ENCODE measurements at places on chromosomes 4 and X.

DNA sequence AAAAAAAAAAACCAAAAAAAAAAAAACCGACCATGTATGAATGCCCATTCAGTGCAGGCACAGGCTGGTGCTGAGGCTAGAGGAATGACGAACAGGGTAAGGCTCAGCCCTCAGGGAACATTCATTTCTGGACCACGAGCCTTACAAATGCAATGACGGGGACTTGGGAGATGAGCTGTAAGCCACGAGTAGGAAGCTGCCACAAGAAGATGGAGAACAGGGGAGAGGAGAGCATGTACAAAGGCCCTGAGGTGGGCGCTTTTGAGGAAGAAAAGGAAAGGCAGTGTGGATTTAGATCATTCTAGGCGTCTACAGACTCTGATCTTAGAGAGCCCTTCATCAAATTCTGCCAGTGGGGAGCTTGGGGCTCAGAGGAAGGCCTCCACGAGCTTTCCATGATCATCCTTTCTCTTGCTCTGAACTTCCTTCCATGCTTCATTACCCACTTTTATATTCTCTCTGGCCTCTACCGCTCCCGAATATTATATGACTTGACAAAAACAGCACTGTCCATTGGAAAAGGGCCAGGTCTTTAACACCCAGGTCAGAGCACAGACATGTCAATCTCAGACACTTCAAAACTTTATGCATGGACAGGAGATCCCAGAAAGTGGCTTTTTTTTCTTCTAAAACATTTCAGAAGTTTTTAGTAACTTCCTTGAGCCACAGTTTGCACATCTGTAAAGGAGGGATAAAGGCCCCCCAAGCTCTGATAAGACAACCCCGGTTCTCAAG lies 3.3 kb upstream of the ZNF518B start:
- no peak for DNase-seq

GRCh38 chr4:42401171-42401570 lies 3.9 kb downstream of the SHISA3 start:
- DNase-seq = no peak

DNA sequence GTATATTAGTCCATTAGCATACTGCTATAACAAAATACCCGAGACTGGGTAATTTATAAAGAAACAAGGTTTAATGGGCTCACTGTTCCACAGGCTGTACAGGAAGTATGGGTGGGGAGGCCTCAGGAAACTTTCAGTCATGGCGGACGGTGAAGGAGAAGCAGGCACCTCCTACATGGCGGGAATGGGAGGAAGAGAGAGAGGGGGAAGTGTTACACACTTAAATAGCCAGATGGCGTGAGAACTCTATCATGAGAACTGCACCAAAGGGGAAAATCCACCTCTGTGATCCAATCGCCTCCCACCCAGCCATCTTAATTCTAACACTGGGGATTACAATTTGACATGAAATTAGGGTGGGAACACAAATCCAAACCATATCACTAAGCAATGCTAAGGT lies 98.9 kb upstream of the SH3RF1 start:
- DNase-seq = no peak

DNA sequence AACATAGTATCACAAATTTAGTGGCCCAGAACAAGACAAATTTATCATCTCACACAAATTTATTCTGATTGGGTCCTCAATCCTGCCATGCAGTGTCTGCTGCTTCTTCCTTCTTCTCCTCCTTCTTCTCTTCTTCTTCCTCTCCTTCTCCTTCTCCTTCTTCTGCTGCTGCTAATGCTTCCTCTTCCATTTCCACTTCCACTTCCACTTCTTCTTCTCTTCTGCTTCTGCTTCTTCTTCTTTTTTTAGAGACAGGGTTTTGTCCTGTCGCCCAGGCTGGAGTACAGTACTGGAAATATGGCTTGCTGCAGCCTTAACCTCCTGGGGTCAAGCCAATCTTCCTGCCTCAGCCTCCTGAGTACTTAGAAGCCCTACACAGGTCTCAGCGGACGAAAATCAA lies 37.5 kb downstream of the FGFBP1 start:
- DNase-seq = no peak

GRCh38 chr4:2686379-2687265 lies 69.5 kb downstream of the TNIP2 start:
- no peak for DNase-seq

DNA sequence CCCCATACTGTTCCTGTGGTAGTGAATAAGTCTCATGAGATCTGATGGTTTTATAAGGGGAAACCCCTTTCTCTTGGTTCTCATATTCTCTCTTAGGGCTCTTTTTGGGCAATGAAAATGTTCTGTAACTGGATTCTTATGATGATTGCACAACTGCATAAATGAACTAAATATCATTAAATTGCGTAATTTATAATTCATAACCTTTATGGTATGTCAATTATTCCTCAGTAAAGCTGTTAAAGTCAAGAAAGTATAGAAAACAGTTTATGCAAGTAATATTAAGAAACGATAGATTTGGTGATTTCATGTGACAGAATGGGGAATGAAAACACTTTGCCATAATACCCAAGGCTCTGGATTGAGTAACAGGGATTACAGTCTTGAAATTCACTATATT lies 33.5 kb upstream of the SPANXD start:
- DNase-seq = no peak

DNA sequence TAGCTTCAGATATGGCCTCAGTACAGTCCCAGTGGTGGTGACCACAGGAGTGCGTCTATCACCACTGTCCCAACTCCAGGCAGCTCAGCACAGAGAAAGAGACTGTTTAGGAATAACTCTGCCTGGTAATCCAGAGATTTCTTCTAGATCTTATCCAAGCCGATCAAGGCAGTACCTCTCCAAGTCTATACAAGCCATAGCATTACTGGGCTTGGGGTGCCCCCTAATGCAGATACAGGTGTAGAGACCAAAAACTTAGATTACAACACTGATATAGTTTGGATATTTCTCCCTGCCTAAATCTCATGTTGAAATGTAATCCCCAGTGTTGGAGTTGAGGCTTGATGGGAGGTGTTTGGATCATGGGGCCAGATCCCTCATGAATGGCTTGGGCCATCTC lies 100.9 kb downstream of the PTCHD1 start:
- DNase-seq = no peak

GRCh38 chr4:74368596-74368995 lies 3.7 kb downstream of the EREG start:
- no peak for DNase-seq

- no peak for DNase-seq
These were observed 3.4 kb upstream of the AVPR2 start for GRCh38 chrX:153900831-153901752.

DNA sequence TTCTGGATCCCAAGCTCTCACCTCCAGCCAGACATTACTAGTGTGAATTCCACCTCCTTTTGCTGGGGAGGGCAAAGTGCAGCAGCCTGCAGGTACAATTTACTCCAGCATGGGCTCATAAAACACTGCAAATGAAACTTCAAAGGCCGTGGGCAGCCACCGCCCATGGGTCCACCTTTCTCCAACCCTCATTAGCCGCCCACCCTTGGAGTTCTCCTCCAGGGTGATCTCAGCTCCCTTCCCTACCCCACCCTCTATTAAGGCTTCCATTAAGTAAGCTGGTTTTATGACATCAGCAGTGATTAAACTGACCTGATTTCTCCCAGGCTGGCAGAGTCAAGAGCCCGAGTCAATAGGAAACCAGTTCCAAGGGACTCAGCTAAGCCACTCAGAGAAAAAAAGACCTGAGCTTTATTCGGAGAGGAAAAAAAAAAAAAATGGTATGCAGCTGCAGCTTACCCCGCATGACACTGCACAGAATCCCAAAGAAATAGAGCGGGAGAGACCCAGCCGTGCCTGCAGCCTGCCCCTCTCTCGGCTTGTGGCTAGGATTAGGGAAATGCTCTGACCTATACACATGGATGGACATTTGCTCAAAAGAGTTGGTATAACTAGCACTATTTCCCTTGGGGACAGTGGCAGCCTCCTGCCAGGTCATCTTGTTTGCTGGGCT lies 319.6 kb downstream of the PTTG2 start:
- no peak for DNase-seq

DNA sequence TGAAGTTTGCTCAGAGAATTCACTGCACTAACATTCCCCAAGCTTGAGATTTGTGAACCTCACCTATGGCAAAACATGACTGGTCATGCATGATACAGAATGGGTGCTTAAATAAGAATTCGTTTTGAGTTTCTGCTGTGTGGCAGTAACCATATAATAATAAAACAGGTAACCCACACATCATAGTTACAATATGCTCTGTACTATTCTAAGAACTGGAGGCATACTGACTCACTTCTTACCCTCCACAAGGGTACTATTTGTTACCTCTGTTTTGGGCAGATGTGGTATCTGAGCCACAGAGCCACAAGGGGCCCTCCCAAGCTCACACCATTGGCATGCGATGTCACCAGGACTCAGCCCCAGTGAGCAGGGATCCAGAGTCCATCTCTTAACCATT lies 17.6 kb downstream of the SLC2A9 start:
- no peak for DNase-seq

GRCh38 chr4:182513587-182514291 lies 270.5 kb downstream of the TENM3 start:
- no peak for DNase-seq
